Renal cortical epithelial cell (primary cell): ENCODE measurements at places on chromosomes 1 and 21.

DNA sequence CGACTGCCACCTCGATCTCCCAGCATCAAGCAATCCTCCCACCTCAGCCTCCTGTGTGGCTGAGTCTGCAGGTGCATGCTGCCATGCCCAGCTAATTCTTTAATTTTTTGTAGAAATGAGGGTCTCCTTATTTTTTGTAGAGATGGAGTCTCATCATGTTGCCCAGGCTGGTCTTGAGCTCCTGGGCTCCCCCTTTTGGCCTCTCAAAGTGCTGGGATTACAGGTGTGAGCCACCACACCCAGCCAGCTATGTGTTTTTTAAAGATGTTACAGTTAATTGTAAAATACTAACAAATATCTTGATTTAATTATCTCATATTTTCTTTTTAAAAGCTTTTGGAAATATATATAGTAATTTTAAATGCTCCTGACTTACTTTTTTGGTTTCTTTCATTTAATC lies 181.3 kb upstream of the DMRTA2 start:
- DNase-seq: no peak

DNA sequence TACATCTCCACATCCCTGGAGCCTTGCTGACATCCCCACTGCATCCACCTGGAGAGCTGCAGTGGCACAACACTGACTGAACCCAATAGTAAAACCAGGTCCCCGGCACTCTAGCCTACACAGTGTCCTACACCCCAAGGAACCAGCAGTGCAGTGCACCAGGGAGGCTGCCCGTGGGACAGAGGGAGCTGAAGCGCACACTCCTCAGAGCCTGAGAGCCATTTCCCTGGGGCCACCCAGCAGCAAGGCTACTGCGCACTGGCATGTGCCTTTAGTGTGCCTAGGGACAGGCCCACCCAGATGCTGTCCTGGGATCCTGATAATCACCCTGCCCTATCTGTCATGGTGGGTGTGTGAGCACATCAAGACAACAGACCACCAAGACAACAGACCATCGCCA lies 31.9 kb downstream of the NSL1 start:
- DNase-seq: no peak

DNA sequence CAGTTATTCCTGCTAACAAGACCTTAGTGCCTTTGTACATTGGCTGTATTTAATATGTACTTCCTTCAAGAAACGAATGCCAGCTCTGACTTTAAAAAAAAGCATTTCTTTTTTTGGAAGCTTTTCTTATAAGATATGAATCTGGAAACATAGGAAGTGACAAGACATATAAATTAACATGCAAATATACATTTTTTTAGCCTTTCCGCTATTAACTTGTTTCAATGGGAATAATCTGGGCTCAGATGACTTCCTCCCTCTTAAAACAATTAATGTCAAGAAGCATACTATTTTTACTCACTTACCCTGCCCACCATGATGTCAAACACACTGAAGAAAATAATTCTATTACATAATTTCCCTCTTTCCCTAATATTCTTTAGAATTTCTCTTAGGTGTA lies 1.4 kb downstream of the DENND1B start:
- DNase-seq: no peak

- DNase-seq: peak; percentile 33
These were observed 245.2 kb downstream of the TRABD2B start for GRCh38 chr1:47751996-47752451.

DNA sequence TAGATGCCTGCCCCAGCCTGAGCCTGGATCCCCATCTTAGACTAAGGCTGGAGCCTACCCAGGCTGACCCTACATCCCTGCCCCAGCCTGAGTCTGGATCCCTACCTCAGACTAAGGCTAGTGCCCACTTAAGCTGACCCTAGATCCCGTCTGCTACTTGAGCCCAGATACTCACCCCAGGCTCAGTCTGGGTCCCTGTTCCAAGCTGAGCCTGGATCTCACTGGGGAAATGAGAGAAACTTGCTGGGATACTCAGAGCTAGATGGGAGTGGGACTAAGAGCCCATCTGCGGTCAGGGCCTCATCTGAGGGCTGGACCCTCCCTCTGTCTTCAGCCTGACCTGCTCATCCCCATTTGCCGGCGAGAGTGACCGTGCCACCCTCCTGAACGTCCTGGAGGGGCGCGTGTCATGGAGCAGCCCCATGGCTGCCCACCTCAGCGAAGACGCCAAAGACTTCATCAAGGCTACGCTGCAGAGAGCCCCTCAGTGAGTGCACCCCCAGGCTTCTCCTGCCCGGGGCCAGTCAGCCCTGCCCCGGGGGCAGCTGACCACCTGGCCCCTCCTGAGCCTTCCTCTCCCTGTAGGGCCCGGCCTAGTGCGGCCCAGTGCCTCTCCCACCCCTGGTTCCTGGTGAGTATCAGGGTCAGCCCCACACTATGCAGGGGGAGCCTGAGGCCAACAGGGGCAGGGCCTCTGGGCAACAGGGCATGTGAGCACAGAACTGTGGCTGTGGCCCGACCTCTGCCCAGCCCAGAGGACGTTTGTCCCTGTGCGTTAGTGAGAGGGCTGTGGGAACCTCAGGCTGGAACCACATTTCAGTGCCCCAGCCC lies 36.8 kb downstream of the TRIM11 start:
- no peak for DNase-seq

- no peak for DNase-seq
These were observed 500.9 kb downstream of the NEGR1 start for GRCh38 chr1:71781450-71781849.

DNA sequence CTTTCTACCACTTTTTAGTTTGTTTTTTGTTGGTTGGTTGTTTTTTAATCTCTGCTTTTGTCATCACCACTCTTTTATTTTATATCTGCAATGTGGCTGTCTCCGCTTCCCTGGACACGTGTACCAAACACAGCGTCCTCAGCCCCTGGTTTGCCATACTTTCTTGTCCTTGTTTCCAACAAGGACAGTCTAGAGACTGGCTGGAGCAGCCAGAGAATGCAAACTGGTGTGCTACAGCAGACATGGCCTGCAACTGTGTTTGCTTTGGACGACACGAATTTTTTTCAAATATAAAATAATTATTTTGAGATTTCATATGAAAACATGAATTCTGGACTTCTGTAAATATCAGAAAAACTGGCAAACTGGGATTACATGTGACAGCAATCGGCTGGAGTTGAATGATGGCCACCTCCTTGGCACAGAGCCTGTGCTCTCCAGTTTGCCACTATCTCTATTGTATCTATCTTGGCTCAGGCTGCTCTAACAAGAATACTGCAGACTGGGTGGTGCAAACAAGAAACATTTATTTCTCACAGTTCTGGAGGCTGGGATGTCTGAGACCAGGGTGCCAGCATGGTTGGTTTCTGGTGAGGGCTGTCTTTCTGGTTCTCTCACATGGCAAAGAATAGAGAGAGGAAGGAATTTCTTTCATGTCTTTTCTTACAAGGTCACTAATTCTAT lies 34.6 kb upstream of the POU2F1 start:
- DNase-seq: no peak

- DNase-seq: peak; percentile 90
These were observed 206.0 kb downstream of the CAMTA1 start for GRCh38 chr1:6991266-6991665.

GRCh38 chr1:240667351-240667750 lies 55.4 kb upstream of the GREM2 start:
- no peak for DNase-seq

GRCh38 chr1:248751142-248751541 lies 4.4 kb downstream of the LYPD8 start:
- DNase-seq: no peak

GRCh38 chr1:27418326-27419185 lies 26.1 kb downstream of the GPR3 start:
- peak; percentile 93 for DNase-seq

- DNase-seq: peak; percentile 7
These were observed 46.4 kb downstream of the AJAP1 start for GRCh38 chr1:4700801-4701200.

DNA sequence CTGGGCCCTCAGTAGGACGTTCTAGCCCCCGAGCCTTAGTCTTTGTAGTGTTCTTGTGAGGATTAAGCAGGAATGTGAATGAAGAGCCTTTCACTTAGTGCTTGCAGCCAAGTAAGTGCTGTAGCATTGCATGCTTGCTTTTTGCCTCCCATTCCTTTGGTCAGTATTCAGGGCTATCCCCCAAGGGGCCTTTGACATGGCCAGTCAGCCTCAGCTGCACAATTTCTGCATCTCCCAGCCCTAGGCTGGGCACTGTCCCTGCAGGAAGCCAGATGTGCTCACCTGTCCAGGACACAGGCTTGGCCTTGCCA lies 30.5 kb downstream of the SOX13 start:
- no peak for DNase-seq

DNA sequence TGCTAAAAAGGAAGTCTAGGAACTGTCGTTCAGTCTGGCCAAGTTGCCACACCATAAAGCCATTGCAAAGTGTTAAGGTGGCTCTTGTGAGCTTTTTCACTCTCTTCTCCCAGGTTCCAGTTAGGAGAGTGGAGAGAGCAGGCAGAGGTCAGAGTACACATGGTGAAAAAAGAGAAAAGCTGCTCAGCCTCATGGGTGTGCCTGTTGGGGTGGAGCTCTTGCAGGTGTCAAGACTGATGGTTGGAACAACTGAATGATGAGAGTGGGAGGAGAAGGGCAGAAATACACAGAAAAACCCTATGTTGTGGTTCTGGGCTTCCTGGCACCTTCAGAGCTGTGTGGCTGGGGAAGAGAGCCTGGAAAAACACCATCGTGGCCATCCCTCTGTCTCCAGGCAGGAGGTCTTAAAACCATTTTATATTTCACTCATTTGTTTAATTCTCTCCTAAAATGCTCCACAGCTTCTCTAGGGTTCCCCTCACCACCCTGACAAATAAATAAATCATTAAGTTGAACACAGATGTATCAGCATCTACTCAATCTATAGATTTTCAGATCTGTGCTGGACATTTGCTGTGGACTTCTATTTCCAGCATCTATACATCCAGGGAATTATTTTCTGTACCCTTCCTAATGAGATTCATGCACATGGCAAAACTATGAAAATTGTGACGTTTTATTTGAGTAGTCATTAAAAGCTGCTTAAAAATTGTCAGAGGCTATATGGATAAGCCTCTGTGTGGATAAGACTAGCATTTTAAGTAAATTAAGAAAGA lies 17.5 kb downstream of the UBASH3A start:
- DNase-seq: no peak

DNA sequence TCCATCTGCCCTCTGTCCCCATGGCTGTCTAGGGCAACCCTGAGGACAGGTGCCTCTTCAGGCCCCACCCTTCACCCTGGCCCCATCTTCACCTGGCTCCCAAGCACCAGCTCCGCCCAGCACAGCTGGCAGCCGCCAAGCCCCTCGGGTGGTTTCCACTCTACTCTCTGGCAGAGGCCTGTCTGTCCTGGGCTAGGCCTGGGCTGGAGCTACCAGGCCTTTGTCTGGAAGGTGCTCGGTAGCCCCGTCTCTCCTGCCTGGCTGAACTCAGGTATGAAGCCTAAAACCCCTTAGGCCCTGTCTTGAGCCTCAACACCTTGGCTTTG lies 17.4 kb downstream of the SDC3 start:
- DNase-seq: no peak

GRCh38 chr1:94873520-94874351 lies 53.2 kb downstream of the CNN3 start:
- DNase-seq: no peak

- no peak for DNase-seq
These were observed 117.9 kb downstream of the LRIG2 start for GRCh38 chr1:113190930-113191329.

GRCh38 chr1:157040802-157041201 lies 4.7 kb downstream of the ARHGEF11 start:
- peak; percentile 45 for DNase-seq

- DNase-seq: no peak
These were observed 142.9 kb downstream of the VPS13D start for GRCh38 chr1:12372761-12373160.

DNA sequence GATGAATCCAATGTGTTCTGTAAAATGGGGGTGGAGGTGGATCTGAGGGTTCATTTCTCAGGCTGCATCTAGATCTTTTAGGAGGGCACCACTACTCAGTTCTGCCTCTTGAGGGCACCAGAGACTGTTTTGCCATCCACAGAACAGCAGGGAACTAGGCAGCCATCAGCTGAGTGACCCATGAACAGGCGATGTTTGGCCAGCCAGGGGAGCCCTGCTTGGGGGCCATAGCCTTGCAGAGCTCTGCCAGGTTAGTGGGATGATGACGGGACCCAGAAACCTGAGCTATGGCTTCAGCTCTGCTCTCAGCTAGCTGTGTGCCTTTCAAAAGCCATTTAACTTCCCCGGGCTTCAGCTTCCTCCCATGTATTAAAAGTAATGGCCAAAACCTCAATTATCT lies 13.4 kb upstream of the NOS1AP start:
- peak; percentile 59 for DNase-seq

DNA sequence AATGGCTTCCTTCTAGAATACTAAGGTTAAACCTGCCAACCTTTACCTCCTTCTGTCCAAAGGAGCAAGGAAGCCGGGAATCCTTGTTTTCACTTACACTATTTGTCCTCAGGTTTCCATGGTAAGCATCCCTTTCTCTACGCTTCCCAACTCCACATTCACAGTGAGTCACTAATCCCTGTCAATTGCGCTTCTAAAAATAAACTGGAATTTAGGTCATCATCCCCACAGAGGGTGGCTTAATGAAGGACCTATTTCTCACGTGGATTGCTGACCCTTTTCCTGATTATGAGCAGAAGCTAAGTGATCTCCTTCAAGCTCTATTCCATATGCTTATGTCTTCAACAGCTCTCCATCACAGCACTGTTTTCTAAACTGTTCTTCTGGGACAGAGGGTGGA lies 39.9 kb upstream of the ABCA4 start:
- DNase-seq: peak; percentile 92

DNA sequence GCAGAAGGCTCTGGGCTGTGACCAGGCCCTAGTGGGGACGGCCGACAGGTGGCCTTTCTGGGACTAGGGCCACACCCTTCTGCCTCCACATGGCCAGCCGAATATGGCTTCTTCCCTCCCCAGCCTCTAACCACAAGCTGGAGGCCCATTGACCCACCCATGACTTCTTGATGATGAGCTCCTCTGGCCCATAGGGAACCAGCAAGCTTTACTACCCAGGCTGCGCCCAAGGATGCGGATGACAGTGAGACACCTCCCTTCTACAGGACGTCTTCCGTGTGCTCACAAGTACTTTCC lies 41.0 kb downstream of the LDLRAD2 start:
- no peak for DNase-seq

DNA sequence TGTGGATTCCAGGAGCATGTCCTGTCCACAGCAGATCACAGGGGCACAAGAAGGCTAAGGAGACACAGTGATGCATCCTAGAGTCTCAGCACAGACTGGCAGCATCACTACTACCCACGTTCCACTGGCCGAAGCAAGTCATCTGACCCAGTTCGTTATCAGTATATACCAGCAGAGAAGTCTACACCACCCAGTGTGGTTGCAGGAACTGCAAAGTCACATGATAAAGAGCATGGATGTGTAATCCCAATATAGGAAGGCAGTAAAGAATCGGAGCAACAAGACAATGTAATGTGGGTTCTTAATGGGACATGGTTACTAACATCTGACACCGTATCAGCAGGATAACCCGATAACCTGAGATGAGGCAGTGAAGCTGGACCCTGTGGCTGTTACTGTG lies 246.6 kb downstream of the RRAGC start:
- DNase-seq: no peak
